Stimulated activated CD4-positive, alpha-beta T cell treated with anti-CD3 and anti-CD28 coated beads, Interleukin-12 subunit alpha, Interleukin-12 subunit beta, amount 100 ng/mL, for 24 hours (primary cell): ENCODE measurements at places on chromosomes 12 and 14.
A peak's percentile ranks its signal among the peaks of the same experiment; 100 is the strongest.

GRCh38 chr14:54599966-54600716, 33.2 kb downstream of the SAMD4A start:
- DNase-seq = no peak

GRCh38 chr12:12440784-12441428, 84.0 kb downstream of the BORCS5 start:
- DNase-seq = no peak

GRCh38 chr12:60191676-60192359, 596.0 kb downstream of the SLC16A7 start:
- DNase-seq = no peak

- DNase-seq = no peak
Observed at GRCh38 chr14:51295646-51296263, 55.7 kb downstream of the TMX1 start.

DNA sequence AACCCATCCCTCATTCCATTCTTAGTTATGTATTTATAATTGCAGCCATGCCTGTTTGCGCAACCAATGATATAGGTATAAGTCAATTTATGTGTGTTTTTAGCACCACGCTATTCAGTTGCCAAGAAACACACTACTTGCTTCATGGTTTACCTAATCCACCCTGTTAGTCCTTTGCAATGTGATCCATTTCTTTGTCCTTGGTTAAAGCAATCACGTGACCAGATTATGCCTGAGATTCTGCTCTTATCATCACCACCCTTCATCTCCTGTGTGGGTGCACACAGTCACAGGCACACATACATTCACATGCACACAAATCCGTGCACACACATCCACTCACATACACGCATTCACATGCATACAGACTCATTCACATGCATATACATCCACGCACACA, 52.3 kb upstream of the KCNA5 start:
- no peak for DNase-seq

GRCh38 chr12:50776749-50777728, 13.1 kb downstream of the ATF1 start:
- no peak for DNase-seq

- peak; percentile 65 for DNase-seq
Observed at GRCh38 chr14:102776761-102777710, at the start of gene TRAF3. Gene TRAF3, plus strand, starts transcription at chr14:102777449. Its CDS starts 92,753 bp downstream, at chr14:102870202.

GRCh38 chr12:91562476-91562875, 379.9 kb upstream of the DCN start:
- DNase-seq = no peak

GRCh38 chr12:79886917-79887519, 47.9 kb downstream of the PPP1R12A start:
- DNase-seq = no peak

DNA sequence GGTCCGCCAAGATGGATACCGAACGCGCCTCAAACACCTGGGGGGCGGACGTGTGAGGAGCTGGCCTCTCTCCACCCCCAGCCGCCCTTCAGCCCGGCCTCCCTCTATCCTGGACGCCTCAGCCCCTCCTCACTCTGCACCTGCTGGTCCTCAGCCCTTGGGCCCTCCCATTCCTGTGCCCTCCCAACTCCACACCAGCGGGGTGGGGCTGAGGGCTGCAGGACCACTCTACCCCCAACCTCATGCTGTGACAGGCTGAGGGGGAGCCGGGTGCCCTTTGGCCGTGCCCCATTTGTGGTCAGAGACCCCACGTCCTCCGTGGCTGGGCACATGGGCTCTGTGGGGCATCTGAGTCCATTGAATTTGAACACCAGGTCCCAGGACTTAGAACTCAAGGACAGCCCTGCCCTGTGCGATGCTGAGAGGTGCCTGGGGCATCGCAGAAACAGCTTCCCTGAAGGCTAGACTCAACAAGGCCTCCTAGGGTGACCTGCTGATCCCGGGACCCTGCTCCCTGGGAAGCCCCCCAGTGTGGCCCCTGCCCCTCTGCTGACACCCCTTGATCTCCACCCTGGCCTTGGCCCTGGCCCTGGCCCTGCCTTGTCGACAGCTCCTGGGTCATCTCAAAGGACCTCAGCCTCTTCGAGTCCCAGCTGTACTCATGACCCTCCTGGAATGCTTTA, 82.0 kb upstream of the SFSWAP start:
- no peak for DNase-seq

- DNase-seq = no peak
Observed at GRCh38 chr14:100325231-100325632, 2.1 kb downstream of the SLC25A47 start.
